ENCODE measurements at places on chromosomes 7 and 10. TPM values are rescaled to one million over a fixed set of nuclear protein-coding genes. Genes with fewer than 3 reads are reported as not detected.
A peak's percentile ranks its signal among the peaks of the same experiment; 100 is the strongest.

- peak; percentile 87 for ATAC-seq
Observed at GRCh38 chr7:38220452-38220851, 42.4 kb downstream of the STARD3NL start.

GRCh38 chr10:50470345-50470744 is 153.4 kb downstream of the SGMS1 start:
- ATAC-seq = no peak

GRCh38 chr7:163971-164881 is 28.1 kb upstream of the FAM20C start:
- ATAC-seq = no peak

Gene FBXL13
- 0.45 TPM for total RNA-seq

Gene CALY
- not detected for total RNA-seq

Gene CYP2C19
- total RNA-seq = not detected

Gene OLAH
- total RNA-seq = 1.3 TPM

- ATAC-seq = no peak
Observed at GRCh38 chr10:28304032-28304571, 1.2 kb upstream of the MPP7 start.

DNA sequence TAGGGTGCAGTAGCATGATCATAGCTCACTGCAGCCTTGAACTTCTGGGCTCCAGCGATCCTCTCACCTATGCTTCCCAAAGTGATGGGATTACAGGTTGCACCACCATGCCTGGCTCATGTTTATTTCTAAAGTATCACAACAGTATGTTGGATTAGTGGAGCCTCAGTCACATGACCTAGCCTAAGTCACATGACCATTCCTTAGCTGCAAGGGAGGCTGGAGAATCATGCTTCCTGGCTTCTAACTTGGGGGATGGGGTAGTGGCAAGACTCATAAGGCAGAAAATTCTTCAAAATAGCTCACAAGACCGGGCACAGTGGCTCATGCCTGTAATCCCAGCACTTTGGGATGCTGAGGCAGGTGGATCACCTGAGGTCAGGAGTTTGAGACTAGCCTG is 26.9 kb upstream of the TPST1 start:
- no peak for ATAC-seq

DNA sequence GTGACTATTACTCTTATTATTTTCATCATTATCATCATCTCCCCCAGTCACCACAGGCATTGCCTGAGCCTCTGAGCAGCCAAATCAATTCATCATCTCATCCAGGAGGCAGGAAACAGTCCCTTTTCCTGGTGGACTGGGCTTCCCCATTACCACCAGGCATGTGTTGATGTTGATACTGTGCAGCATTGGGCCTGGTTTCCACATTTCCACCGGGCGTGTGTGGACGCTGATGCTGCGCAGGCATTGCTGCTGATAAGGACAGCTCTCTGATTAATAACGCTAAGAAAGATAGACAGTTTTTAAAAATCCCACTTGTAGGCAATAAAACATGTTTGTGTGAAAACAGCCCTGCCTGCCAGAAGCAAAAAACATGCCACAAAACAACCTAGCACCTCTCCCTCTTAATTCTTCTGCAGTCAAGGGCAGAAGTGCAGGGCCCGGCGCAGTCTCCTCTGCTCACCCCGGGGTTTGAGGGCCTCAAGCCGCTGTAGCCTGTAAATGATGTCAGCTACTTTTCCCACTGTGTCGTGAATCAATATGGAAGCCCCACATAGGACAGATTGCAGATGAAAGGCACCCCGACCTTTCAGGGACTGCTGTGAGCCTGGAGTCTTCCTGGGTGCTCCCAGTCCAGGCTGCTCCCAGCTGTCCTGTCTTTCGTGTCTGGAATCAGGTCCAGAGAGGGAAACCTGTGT is 216.0 kb downstream of the WDR37 start:
- ATAC-seq = no peak

Gene NPY
- not detected for total RNA-seq

Gene LAMB1
- total RNA-seq = not detected

Gene GIMAP6
- total RNA-seq = 57.3 TPM

DNA sequence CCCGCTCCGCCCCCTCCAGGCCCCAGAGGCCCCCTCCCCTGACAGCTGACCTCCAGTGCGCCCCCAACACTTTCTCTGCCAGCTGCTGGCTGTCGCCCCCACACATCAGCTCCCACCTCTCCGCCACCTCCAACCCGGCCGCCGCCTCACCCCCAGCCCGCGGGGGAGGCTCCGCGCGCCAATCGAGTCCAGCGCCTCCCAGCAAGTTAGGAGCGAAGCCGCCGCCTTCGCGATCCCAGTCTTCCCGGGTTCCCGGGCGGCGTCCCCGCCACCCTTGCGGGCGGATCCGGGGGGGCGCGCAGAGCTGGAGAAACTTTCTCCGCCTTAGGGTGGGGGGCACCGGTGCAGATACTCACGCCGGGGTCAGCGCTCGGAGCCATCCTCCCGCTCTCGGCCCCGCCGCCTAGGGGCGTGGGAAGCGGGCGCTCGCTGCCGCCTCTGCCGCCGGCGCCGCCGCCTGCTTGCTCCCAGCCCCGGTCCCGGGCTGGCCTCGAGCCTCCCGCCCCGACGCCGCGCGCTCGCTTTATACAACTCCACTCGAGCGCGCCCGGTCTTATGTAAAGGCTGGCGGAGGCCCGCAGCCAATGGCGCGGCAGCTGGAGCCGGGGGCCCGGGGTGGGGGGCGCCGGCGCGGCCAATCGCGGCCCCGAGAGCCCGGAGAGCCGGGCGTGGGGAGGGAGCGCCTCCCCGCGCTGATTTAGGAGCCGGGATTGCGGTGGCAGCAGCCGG is at the start of gene CRTAC1:
CRTAC1 (minus strand) TSS at position 529 of the 729 bp plus-strand sequence; CDS start at position 380, 149 bp downstream.
- no peak for ATAC-seq

- no peak for ATAC-seq
Observed at GRCh38 chr7:70156057-70156456, 557.8 kb downstream of the AUTS2 start.
